ENCODE measurements at places on chromosomes 3 and 15. TPM values are rescaled to one million over a fixed set of nuclear protein-coding genes. Genes with fewer than 3 reads are reported as not detected.

Gene ALDH1A2
- total RNA-seq = 24.4 TPM

Gene AGTR1
- 16.5 TPM for total RNA-seq

Gene SLC27A2
- 0.10 TPM for total RNA-seq

DNA sequence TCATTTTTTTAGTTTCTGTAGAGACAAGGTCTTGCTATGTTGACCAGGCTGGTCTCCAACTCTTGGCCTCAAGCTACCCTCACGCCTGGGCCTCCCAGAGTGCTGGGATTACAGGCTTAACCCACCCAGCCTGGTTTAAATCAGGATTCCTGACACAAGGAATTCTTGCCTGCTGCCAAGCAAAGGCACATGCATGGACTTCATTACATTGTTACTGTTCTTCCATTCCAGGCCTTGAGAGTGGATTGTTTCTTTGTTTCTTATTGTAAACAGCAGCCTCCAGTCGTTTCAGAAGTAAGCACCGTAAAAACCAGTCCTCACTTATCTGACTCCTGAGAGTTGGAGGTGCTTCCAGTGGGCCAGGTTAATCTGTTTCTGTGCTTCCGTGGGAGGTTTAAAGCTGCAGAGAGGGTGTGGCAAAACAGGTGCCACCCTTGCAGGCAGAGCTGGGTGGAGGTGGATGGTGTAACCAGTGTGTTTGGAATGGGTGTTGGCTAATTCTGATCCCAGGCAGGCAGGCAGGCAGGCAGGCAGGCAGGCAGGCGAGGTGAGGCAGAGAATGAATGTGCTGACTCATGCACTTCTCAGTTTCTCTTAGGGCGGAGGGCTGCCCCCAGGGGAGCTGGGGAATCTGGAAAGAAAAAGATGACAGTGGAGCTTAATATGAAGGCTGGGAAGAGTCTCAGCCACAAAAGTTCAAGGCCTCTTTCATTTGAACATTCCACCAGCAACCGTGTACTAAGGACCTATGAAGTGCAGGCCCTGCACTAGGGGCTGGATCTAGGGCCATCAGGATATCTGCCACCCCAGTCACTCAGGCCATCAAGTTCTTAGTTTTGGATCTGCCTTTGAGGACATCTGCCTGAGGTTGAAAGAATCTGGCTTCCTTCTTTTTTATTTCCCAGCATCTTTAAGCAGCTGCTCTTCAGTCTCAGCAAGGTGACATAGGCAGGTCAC lies 37.0 kb upstream of the CDCP1 start:
- no peak for DNase-seq

DNA sequence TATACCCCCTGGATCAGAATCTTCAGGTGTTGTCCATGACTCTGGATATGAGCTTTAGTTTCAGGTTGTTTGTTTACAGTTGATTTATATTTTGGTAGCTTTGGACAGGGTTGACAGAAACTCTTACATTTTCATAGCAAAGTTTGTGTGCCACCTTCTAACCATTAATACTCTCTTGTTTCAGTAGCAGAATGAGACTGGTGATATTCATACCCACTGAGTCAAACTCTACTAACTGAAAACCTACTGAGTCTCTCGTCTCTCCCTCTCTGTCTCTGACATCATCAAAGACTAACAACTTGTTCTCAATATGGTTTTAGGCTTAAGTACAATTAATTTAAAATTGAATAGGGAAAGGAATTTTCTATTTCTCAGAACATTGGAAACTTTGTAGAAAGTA lies 282.3 kb downstream of the CNTN6 start:
- DNase-seq = no peak

DNA sequence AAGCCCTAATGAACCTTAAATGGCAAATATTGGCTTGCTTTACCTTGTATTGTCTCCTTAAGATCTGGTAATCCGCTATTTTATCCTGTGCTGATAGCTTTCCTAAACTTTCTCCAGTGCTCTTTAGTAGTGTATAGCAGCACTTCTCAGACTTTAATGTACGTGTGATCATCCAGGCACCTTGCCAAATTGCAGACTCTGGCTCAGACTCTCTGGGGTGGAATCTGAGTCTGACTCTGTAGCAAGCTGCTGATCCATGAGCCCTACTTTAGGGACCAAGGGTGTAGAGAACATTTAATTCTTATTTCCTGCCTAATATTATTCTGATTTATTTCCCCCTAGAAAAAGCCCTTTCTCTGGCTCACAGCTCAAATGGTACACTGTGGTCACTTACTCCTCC lies 518.8 kb upstream of the ZNF385D start:
- DNase-seq = no peak

All from left cardiac atrium (tissue), 4 donors.